ENCODE measurements at places on chromosomes 11 and 22. TPM values are rescaled to one million over a fixed set of nuclear protein-coding genes. Genes with fewer than 3 reads are reported as not detected.

GRCh38 chr11:78061088-78061920 is 2.4 kb upstream of the THRSP start:
- no peak for DNase-seq

- DNase-seq: no peak
Measured at GRCh38 chr22:20647586-20648305, 126.2 kb upstream of the SERPIND1 start.

GRCh38 chr22:49328630-49329405 is 498.9 kb downstream of the BRD1 start:
- DNase-seq: no peak

GRCh38 chr11:19978668-19979518 is 181.4 kb downstream of the DBX1 start:
- DNase-seq: no peak

- peak; percentile 91 for DNase-seq
Measured at GRCh38 chr22:42500161-42500835, 19.3 kb downstream of the RRP7A start.

DNA sequence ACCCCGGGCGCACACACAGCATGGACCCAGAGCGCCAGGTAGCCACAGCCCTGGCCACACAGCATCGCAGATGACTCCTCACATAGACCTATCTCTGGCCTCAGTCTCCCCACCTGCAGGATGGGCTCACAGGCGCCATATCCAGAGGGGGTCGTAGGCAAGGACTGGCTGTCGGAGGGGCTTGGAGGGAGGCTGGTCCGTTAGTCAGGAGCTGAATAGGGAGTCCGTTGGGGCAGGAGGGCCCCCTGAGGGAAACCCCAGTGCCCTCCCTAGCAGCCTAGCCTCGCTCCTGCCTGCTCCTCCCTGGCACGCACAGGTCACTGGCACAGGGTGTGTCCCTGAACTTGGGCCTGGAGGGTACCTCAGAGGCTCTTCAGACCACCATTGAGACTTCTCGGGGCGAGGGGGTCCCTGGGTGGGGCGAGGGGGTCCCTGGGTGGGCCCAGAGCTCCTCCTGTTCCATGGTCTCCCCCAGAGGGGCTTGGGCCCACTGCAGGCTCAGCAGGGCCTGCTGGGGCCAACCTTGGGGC is 2.0 kb downstream of the PLXNB2 start:
- peak; percentile 64 for DNase-seq

DNA sequence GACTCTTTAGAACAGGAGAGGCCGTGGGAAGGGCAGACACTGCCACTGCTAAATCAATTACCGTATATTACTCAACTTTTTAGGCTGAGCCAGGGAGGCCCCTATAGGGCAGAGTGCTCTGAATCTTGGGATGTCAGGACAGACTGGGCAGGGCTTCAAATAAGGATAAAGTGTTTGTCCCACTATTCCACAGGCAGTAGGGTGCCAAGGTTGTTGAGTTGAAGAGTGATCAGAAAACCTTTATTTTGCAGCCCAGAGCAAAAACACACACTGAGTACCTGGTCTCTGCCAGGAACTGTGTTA is 1.6 kb upstream of the B4GAT1 start:
- no peak for DNase-seq

DNA sequence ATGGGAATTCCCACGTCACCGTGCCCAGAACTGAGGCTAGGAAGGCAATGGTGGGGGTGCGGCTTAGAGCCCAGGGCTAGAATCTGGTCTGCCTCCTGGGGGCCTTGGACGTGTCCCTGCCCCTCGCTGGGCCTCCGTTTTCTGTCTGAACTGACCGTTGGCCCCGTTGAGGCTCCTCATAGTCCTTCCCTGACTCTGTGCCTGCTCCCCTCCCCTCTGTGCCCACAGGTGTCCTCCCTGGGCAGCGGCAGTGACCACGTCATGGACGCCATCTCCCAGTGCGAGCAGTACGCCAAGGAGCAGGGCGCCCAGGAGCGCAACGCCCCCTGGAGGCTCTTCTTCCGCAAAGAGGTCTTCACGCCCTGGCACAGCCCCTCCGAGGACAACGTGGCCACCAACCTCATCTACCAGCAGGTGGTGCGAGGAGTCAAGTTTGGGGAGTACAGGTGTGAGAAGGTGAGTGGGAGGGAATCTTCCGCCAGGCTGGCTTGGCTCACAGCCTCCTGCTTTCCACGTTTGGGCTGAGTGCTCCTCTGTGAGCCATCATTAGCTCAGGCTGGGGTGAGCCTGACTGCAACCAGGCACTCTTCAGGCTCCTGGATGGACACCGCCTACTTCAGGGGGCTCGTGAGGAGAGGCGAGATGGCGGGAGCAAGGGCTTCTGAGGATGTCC is 63.9 kb downstream of the MYO7A start:
- peak; percentile 83 for DNase-seq

DNA sequence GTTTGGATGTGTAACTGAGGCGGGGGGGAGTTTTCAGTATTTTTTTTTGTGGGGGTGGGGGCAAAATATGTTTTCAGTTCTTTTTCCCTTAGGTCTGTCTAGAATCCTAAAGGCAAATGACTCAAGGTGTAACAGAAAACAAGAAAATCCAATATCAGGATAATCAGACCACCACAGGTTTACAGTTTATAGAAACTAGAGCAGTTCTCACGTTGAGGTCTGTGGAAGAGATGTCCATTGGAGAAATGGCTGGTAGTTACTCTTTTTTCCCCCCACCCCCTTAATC is 2.3 kb downstream of the MALAT1 start:
- DNase-seq: no peak

- no peak for DNase-seq
Measured at GRCh38 chr11:72245263-72245816, 1.4 kb upstream of the PHOX2A start.

DNA sequence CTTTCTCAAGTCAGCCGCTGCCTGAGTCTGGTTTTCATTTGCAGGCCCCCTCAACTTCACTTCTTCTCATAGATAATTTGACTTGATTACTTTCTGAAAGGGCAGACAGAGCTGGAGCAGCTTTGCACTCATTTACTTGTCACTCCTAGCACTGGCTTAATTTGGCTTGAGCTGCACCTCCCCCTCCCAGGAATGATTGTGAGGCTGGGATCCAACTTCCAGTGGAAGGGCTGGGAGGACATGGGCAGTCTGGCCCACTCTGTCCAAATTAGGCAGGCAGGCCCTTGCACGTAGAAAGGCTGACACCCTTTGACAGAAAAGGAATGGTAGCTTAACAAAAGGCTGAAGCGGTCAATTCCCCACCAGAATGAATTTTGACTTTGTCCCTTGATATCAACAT is 453.9 kb downstream of the ETS1 start:
- no peak for DNase-seq

- no peak for DNase-seq
Measured at GRCh38 chr22:49359076-49359475, 468.6 kb downstream of the BRD1 start.

DNA sequence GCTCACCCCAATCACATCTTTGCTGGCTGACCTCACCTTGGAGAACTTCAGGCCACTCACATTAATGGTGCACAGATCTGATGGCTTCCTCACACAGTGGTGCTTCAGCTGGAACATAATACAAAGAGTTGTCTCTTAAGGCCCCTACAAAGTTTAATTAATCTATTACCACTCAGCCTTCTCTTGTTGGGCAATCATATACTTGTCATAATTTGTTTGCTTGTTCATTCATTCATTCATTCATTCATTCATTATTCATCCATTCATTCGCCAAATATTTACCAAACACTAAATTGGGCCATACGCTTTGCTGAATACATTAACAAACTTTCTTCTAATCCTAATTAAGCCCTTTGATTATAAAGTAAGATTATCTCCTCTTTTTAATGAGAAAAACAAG is 15.1 kb downstream of the XRRA1 start:
- DNase-seq: no peak

DNA sequence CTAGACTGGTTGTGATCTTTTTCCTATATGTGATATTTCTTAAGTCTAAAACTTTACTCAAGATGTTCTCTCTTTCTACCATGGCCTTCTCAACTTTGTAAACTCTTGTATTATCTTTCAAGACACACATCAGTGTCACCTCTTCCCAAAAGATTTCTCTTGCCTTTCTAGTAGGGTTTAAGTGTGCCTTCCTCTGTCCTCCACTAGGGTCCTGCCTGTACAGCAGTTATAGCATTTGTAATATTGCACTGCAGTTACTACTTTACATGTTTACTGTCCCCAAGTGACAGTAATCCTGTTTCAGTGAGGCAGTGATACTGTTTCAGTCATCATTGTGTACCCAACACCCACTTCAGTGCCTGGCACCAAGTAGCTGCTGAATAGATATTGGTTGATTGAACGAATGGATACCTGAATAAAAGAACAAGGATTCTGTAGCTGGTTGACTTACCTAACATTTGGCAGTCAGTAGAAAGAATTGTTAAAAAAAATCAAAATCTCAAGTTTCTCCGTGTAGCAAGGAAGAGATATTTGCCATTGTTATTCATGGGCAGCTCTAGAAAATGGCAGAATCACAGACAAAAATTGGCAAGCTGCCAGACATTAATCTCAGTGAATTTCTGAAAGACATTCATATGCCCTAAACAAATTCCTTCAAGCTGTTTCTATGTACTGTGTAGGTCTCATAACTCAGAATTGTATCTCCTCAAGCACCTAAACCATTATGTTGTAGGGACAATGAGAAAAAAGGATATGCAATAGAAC is 79.4 kb downstream of the RBMXL2 start:
- DNase-seq: no peak

- no peak for DNase-seq
Measured at GRCh38 chr11:34633640-34633989, 12.7 kb downstream of the EHF start.

GRCh38 chr11:80778941-80779340 is 1338.1 kb upstream of the TENM4 start:
- no peak for DNase-seq

GRCh38 chr11:67505605-67506396 is 638 bp upstream of the PITPNM1 start:
- DNase-seq: peak; percentile 94

DNA sequence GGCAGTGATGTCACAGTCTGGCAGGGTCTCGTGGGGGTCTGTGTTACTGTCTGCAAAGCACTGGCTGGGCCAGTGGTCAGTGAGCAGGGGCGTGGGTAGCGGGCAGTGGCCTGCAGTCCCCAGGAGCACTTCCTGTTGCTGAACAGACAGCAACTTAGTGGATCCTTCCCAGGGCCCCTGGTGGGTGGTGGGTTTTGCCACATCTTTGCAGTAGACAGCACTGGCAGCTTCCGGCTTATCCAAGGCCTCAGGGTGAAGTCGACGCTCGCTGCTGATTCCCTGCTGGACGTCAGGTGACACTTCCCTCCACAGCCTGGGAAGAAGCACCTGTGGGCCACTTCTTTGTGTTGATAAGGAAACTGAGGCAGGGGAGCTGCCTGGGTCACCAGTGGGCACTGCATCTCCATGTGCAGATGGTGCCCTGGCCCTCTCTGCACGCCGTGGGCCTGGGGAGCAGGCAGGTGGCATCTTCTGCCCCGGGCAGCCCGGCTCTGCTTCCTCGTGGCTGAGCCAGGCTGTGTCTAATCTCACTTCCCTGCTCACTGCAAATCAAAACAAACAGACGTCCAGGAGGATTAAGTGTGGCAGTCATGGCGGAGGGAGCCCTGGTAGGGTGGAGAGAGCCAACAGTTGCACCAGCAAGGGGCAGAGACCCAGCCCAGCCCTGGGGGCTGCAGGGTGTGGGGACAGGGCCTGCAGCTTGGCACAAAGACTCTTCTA is 79.8 kb downstream of the KCNQ1 start:
- peak; percentile 21 for DNase-seq

DNA sequence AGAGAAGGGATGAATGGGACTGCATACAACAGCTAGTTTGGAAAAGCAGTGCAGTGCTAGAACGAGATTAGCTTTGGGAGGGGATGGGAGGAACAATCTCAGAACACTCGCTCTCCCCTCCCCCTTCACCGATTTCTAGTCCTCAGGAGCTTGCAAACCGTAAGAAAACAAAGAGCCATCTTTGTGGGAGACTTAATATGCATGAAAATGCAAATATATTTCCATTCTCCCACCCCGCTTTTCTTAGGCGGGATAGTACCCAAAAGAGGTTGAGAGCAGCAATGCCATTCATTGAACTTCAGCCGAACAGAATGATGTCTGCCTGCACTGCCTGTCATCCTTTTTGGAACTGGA is 1.1 kb downstream of the SPINDOC start:
- no peak for DNase-seq

DNA sequence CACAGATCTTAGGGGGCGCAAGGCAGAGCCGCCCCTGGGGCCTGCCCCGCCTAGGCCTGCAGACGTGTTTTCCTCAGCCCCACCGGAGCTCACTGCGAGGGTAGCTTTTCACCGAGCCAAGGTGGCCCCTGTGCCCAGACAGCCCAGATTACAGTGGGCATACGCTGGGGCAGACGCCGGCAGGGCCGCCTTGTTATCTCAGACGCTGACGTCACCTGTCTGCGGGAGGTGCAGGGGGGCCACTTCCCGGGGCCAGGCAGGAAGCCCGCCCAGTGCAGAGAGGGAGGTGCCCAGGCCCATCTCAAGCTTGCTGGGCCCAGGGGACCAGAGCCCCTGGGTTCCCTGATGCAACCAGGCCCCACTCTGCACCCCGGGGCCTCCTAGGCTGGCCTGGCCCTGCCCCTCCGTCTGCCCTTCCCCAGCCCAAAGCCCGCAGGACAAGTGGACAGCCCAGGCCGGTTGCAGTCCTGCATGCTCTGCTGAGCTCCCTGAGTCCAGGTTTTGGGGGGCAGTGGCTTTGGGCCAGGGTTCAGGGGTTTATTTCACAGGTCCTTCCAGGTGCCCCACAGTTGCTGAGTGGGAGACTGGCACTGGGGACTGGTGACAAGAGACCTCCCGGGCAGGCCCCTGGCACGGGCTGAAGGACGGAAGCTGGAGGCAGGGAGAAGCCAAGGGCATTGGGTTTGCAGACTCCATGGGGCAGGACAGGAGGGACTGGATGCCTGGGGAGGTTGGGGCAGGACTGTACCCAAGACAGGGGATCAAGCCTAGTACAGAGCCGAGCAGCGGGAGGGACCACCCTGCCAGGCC is 38.6 kb downstream of the IGF2 start:
- peak; percentile 35 for DNase-seq

- no peak for DNase-seq
Measured at GRCh38 chr11:130001461-130002351, 929 bp downstream of the PRDM10 start.

- no peak for DNase-seq
Measured at GRCh38 chr11:85831050-85831449, 20.1 kb upstream of the SYTL2 start.

GRCh38 chr11:47157805-47158204 is 18.9 kb downstream of the ARFGAP2 start:
- no peak for DNase-seq

- DNase-seq: no peak
Measured at GRCh38 chr22:45823336-45823735, 151.7 kb downstream of the ATXN10 start.

INPP5J gene
- 34.4 TPM for total RNA-seq

IFITM2 gene
- total RNA-seq: 133 TPM

KLHDC7B gene
- not detected for total RNA-seq

LAMTOR1 gene
- total RNA-seq: 96.8 TPM

FXYD2 gene
- 0.61 TPM for total RNA-seq

NFAM1 gene
- 2.9 TPM for total RNA-seq

CTSD gene
- 1,279 TPM for total RNA-seq

PYGM gene
- 3.0 TPM for total RNA-seq

GLYAT gene
- 0.14 TPM for total RNA-seq

THRSP gene
- total RNA-seq: not detected

MRGPRF gene
- 25.2 TPM for total RNA-seq

All from left colon (tissue), 2 donors.